ENCODE measurements at places on chromosomes 6 and 20.
A peak's percentile ranks its signal among the peaks of the same experiment; 100 is the strongest.

DNA sequence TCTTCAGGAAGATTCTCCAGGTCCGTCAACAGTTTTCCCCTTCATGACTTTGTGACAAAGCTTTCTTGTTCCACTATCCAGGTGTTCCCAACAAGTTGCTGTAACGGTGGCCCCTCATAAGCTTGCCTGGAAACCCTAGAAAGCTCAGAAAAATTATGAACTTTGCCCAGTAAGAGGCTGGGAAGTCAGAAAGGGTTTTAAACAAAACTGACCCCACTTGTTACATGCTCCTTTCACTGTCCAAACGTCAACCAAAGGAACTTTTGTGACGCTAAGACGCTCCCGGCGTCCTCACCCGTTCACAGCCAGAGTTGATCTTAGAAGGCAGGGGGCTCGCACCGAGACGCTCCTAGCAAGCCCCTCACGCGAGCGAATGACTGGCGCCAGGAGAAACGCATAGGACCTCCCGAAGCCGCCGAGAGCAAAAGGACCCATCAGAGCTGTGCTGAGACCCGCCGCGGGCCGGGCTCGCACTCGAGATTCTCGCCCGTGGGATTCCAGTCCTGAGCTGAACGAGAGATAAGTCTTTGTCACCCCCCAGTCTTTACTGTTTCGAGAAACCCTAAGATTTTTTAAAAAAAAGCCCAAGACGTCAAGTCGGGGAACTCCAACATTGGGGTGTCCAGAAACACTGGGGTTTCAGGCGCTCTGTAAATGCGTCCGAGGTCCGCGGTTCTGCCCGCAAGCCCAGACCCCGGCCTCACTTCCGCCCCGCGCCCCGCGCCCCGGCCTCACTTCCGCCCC is 544 bp upstream of the ACAT2 start:
- DNase-seq = peak; percentile 49

GRCh38 chr6:39935241-39935640 is 979 bp upstream of the MOCS1 start:
- peak; percentile 63 for DNase-seq

GRCh38 chr6:33207552-33208090 is 679 bp upstream of the RING1 start:
- DNase-seq = no peak

GRCh38 chr6:132666118-132666517 is 7.1 kb upstream of the TAAR1 start:
- DNase-seq = no peak

GRCh38 chr20:48805286-48805685 is 22.5 kb downstream of the PREX1 start:
- no peak for DNase-seq

- DNase-seq = no peak
These were observed 84.4 kb downstream of the MLIP start for GRCh38 chr6:54195637-54196036.

DNA sequence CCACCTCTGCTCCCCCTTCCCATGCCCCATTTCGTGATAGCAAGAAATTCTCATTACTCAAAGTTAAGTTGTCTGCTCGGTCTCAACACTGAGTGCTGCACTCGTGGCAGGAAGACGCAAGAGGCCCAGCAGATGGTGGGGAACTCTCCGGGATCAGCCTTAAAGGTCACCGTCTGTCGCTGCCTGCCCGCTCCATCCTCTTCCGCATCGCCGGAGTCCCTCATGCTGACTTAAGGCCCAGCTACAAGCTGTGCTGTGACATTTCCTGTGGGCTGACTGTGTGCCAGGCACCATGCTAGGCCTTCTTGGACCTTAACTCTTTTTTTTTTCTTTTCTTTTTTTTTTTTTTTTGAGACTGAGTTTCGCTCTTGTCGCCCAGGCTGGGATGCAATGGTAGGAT is 17.8 kb downstream of the GRM4 start:
- DNase-seq = peak; percentile 88

DNA sequence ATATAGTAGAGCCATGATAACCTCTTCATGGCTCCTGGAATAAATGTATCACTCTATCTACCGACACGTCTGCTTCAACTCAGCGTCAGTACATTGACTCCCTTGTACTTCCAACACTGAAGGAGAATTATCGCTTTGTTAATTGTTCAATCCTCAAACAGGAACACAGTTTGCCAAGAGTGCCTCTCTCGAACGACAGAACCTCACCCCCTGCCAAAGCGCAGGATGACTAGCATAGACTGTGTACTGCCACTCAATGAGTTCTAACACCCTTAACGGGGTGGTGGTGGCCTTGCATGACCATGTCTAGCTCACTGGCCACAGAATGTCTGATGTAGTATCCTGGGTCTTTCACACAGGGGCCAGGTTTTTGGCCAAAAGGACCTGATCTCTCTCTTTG is 81.4 kb upstream of the HEY2 start:
- no peak for DNase-seq

DNA sequence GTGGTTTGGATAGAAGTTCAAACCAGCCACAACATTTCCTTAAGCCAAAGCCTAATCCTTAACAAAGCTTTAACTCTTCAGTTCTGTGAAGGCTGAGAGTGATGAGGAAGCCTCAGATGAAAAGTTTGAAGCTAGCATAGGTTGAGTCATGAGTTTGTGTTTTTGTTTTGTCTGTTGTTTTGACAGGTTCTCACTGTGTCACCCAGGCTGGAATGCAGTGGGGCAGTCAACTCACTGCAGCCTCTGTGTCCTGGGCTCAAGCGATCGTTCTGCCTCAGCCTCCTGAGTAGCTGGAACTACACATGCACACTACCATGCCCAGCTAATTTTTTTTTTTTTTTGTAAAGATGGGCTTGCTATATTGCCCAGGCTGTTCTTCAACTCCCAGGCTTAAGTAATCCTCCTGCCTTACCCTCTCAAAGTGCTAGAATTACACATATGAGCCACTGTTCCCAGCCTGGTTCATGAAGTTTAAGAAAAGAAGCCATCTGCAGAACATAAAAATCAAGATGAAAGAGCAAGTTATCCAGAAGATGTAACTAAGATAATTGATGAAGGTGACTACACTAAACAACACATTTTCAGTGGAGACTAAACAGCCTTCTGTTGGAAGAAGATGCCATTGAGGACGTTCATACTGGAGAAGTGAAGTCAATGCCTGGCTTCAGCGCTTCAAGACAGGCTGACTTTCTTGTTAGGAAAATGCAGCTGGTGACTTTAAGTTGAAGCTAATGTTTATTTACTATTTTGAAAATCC is 96.2 kb downstream of the SMAP1 start:
- DNase-seq = no peak

- peak; percentile 19 for DNase-seq
These were observed 34.0 kb downstream of the NCOA6 start for GRCh38 chr20:34791289-34792020.

- DNase-seq = no peak
These were observed 59.9 kb downstream of the REV3L start for GRCh38 chr6:111423055-111423633.

DNA sequence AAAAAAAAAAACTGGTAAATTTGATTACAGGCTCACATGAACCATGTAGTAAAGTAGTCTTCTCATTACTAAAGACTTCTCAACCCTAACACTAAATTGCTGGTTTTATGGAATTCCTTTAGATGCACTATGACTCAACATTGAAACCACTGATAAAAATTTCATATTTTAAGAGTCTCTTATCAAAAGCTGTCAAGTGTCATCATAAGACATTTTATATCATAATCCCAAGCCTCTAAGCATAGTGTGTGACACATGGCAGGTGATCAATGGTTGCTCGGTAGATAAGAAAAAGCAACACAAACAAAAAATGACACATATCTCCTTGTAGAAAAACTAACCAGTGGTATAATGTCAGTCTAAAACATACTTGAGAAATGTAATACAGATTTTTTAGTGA is 258.4 kb downstream of the RNGTT start:
- no peak for DNase-seq

DNA sequence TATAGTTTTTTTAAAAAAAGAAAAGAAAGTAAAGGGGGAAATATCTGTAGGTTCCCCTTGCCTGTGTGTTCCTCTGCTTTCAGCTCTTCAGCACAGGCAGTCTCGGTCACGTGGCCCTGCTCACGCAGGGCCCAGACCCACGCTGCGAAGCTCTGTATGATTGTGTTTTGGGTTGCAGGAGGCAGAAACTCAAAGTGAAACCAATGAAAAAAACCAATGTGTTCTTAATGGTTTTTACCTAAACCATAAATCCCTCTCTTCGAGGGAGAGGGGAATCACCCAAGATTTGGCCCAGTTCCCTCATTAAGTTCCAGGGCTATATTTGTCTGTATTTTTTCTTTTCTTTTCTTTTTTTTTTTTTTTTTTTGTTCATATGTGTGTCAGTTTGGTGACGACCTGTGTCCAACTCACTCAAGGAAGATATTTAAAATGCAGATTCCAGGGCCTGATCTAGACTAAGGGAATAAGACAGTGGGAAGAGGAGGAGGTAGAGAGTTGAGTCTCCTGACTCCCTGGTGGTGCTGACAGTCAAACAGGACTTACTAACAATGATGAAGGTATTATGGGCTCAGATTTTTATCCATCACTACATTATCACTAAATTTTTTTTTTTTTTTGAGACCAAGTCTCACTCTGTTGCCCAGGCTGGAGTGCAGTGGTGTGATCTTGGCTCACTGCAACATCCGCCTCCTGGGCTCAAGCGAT is 33.8 kb upstream of the RREB1 start:
- no peak for DNase-seq

GRCh38 chr6:117548797-117549301 is 53.5 kb downstream of the GOPC start:
- no peak for DNase-seq

DNA sequence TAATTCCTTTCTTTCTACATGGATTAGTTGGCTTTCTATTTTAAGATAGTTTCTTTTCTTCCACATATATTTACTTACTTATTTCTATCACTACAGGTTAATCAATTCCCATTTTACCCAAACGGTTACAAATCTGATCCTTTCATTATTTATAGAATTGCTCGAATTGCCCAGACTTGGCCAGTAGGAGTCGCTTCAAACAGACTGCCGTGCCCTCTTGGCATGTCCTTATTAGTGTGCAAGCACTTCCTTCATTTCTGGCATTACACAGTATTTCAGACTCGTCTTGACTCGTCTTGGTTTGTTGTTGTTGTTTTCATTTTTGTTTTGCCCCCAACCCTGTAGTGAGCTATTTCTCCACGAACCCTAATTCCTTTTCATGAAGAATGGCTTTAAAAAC is 74.6 kb downstream of the SAMD3 start:
- DNase-seq = peak; percentile 3

DNA sequence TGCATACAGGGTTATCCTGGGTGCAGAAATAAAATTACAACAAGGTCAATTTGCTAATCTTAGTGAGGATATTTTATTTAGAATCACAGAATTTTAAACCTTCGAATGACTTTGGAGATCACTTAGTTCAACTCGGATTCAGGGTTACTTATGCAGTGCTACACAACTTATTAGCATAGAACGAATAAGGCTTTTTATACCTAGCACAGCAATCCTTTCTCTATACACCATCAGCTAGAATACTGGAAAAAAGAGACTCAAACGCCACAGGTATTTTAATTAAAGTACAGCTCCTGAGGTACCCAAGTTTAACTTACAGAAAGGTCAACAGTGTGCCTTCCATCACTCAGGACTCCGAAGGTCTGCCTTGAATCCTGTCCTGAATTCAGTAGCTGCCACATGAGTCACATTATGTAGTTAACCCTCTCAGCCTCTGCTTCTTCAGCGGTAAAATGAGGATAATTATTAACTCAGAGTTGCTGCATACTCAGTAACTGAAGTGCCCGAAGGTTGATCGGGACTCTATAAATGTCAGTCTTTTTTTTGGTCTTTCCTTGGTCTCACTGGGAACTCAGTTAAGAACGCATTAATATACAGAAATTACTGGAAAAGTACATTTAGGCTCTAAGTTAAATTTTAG is 6.0 kb upstream of the QKI start:
- no peak for DNase-seq

Data from NCI-H524 (cell line).